ENCODE measurements at places on chromosomes 2 and 18. TPM values are rescaled to one million over a fixed set of nuclear protein-coding genes. Genes with fewer than 3 reads are reported as not detected.

- DNase-seq, result no peak
Measured at GRCh38 chr2:206557321-206557720, 85.0 kb upstream of the FAM237A start.

GRCh38 chr2:15074751-15075700 lies 442.5 kb downstream of the LRATD1 start:
- DNase-seq, result no peak

GRCh38 chr2:21519412-21519811 lies 395.6 kb downstream of the TDRD15 start:
- DNase-seq, result no peak

GRCh38 chr2:216107760-216108159 lies 1.4 kb upstream of the XRCC5 start:
- DNase-seq, result no peak

Gene SP110
- 73.5 TPM for total RNA-seq

Gene AMER3
- total RNA-seq, result not detected

- no peak for DNase-seq
Measured at GRCh38 chr18:36608107-36608506, 220.7 kb downstream of the TPGS2 start.

- no peak for DNase-seq
Measured at GRCh38 chr18:38473535-38473934, 907.9 kb upstream of the CELF4 start.

DNA sequence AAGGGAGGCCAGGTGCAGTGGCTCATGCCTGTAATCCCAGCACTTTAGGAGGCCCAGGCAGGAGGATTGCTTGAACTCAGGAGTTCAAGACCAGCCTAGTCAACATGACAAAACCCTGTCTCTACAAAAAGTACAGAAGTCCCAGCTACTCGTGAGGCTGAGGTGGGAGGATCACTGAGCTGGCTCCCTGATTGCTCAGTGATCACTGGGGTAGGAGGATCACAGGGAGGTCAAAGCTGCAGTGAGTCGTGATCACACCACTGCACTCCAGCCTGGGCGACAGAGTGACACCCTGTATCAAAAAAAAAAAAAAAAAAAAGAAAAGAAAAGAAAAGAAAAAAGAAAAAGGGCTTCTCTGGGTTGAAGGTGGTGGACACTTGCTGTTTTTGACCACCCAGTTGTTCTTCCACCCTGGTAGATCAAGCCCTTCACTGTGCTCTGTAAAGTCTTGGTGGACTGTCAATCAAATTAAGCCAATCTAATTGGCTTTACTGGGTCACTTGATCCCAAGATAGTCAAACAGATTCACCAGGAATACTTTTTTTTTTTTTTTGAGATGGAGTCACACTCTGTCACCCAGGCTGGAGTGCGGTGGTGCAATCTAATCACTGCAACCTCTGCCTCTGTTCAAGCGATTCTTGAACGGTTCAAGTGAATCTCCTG lies 191.6 kb downstream of the AGPS start:
- DNase-seq, result no peak

DNA sequence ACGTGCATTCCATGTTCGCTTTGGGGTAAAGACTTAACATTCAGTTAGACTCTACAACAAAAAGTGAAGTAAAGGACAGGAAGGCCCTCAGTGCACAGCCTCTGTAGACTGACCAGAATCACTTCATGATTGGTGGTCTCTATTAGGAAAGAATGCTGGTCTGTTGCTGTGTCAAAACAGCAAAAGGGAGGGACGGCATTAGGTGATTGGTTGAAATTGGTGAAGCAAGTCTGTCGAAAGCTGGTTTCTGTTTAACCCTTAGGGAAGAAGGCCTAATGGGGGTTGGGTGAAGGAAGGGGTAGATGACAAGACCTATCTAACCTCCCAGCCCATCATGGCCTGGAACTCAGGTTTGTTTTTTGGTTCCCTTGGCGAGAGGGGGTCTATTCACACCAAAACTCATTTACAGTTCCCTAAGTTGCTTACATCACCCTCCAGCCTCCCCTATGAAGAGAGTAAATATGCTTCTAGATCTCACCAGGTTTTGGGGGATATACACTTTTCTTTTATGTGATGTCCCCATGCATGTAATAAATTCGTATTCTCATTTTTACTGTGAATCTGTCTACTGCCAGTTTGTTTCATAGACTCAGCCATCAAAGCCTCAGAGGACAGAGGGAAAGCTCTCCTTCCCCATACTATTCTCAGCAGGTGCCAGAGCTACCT lies 65.6 kb downstream of the TMEM17 start:
- DNase-seq, result no peak

DNA sequence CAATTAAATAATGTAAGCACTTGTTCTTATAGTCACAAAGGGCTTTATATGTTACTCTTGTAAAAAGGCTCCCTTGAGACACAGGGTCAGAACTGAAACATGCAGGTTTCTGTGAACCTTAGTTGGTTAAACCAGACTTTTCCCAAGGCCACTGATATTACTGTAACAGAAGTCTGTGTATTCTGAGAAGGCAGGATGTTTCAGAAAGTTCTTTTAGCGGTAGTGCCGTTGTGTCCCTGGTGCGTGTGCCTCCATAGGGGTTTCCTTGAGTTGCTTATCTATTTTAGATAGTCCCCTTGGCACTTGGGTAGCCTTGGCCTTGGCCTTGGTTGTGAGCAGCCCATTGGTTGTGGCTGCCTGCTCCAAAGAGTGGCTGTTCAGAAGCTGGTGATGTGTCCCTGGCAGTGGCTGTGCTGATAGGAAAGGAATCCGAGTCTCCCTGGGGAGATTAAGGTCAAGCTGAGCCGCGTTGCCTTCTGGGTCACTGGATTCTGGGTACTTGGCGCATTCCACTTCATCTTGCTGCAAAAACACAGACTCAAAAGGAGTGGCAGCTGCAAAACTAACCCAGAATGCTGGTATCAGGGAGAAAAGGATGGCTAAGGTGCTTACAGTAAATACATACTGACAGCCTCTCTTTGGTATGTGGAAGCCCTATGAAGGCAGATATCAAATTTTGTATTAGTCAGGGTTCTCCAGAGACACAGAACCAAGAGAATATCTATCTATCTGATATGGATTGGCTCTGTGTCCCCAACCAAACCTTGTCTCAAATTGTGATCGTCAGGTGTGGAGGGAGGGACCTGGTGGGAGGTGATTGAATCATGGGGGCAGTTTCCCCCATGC lies 69.7 kb downstream of the FHOD3 start:
- DNase-seq, result peak; percentile 11

Gene FAM110C
- 4.9 TPM for total RNA-seq
